Effector CD4-positive, alpha-beta T cell (primary cell): ENCODE measurements at places on chromosomes 12 and 14.

- no peak for DNase-seq
Measured at GRCh38 chr12:60169904-60170303, 574.1 kb downstream of the SLC16A7 start.

GRCh38 chr14:61322011-61322798 lies 826 bp downstream of the PRKCH start:
- no peak for DNase-seq

- no peak for DNase-seq
Measured at GRCh38 chr12:85155791-85156190, 119.6 kb downstream of the LRRIQ1 start.

DNA sequence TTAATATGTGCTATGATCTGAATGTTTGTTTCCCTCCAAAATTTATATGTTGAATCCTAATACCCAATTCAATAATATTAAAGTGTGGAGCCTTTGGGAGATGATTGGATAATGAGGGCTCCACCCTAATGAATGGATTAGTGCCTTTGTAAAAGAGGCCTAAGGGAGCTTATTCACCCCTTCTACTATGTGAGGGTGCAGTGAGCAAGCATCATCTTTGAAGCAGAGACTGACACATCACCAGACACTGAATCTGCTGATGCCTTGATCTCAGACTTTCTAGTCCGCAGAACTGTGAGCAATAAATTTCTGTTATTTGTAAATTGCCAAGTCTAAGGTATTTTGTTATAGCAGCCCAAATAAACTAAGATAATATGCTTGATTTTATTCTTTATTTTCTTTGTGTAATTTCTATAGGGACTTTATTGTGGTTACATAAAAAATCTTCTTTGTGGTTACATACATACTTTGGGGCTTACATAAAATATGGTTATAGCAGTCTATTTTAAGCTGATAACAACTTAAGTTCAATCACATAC lies 131.1 kb upstream of the SLC38A2 start:
- DNase-seq, result no peak

DNA sequence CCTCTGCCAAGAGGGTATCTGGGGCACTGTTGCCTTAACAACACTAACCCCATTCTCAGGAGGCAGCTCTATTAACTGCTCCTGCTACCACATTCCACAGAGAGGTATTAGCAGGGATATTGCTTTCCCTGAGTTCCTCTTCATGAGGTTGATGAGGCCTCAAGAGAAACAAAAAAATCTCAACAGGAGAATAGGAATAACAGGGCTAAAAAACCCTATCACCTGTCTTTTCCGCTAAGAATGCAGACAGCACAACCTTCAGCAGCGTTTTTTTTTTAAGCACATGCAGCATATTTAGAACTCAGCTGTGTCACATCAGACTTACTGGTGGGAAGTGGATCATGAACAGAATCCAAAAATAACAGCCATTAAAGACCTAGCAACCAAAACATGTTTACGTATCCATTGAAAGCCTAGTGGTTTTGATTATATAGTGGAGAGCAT lies 29.2 kb downstream of the ATF7 start:
- no peak for DNase-seq

DNA sequence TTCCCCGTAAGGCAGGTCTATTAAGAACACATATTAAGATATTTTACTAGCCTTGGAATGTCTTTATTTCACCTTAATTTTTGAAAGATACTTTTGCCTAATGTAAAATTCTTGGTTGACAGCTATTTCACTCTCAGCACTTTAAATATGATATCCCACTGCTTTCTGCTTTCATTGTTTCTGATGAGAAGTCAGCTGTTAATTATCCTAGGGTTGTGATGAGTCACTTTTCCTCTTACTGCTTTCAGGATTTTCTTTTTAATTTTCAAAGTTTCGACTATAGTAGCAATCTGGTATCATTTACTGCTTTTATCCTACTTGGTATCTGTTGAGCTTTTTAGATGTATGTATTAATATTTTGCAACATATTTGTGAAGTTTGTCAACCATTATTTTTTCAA lies 578.9 kb upstream of the ATP2B1 start:
- no peak for DNase-seq

GRCh38 chr12:104938371-104938770 lies 19.7 kb downstream of the SLC41A2 start:
- DNase-seq, result no peak

GRCh38 chr12:105803292-105803691 lies 335.5 kb downstream of the NUAK1 start:
- DNase-seq, result no peak

GRCh38 chr14:59728304-59728703 lies 142.3 kb downstream of the RTN1 start:
- DNase-seq, result no peak

- no peak for DNase-seq
Measured at GRCh38 chr12:94273272-94273671, 124.9 kb downstream of the PLXNC1 start.

DNA sequence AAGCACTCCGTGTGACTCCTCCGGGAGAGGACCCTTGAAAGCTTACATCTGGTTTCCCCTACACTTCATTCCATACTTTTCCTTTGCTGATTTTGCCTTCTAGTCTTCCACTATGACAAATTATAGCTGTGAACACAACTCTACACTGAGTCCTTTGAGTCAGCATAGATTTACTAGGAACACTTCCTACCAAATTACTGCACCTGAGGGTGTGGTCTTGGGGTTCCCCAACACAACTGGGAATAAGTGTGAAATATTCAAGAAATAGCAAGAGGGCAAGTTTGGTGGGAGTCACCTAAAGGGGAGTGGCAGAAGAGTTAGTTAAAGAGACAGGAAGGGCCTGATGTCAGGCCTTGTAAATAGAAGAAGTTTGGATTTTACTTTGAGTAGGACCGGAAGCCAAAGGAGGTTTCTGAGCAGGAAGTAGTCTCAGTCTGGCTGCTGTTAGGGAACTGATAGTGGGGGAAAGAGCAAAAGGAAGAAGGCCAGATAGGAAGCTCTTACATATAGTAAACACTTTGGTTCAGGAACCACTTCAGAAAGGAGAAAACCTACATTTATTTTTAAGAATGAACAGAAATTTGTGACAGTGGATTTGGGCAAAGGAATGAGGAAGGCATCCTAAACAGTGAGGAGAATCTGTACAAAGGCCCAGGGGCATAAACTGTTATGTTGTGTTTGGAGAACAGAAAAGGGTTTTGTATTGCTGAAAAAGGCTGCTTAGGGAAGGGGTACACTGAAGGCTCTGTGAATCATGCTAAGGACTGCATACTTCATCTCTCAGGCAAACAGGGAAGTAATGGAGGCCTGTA lies 14.2 kb downstream of the SEL1L start:
- no peak for DNase-seq

DNA sequence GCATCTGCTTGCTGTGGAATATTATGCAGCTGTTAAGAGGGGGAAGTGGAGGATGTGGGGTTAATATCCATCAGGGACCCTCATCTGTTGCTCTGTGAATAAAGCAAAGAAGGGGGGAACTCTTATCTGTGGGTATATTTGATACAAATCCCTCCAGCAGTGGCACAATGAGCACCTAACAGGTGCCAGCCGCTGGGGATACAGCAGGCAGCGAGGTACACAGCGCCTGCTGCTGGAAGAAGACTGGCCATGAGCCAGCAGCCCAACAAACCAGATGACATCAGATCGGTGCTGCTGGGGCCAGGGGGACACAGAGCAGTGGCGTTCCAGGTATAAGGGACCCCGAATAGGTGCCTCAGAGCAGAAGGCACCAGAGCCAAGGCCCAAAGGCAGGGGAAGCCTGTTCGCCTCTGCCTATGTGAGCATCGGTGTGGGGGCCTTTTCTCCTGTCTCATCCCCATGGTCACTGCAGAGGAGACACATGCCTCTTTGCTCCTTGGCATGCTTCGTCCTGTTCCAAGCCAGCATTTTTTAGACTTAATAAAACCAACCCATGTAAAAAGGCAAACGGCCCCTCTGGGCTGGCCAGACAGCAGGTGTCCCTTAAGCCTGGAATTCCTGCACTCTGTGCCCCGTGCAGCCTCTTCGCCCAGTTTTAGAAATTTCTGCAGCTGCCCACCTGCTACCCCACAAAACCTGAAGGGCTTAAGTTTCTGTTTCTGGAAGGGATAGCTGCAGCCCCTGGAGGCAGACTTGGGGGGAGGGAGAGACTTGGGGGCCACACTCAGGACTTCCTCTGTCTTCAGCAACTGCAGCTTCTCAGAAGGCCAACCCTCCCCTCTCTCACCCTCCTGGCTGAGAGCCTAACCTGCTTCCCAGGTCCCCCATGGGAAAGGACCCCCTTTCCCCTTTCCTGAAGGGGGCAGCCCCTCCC lies 1.6 kb upstream of the CKB start:
- no peak for DNase-seq

DNA sequence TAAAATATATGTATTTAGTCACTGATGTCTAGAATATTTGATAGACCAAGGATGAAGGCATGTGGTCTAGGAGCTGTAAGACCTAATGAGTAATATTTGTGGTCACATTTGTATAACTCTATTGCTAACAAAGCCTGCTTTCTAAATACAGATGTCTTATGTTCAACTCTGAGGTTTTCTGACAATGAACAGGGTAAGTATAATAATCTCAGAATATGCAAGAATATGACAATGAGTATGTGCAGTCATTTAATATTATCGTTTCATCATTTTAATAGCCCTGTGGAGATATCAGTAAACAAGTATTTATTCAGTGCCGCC lies 389.6 kb downstream of the LRIG3 start:
- no peak for DNase-seq

DNA sequence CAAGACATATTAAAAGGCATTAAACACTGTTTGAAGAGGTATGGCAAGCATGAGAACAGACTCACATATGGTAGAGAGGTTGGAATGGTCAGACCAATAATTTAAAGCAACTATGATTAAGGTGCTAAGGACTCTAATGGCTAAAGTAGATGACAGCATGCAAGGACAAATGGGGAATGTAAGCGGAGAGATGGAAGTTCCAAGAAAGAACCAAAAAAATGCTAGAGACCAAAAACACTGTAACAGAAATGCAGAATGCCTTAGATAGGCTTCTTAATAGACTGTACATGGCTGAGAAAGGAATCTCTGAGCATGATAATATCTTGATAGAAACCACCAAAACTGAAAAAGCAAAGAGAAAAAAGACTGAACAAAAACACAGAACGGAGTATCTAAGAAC lies 77.4 kb downstream of the RIN3 start:
- no peak for DNase-seq

- DNase-seq, result no peak
Measured at GRCh38 chr12:63795032-63795687, 15.5 kb downstream of the RXYLT1 start.

DNA sequence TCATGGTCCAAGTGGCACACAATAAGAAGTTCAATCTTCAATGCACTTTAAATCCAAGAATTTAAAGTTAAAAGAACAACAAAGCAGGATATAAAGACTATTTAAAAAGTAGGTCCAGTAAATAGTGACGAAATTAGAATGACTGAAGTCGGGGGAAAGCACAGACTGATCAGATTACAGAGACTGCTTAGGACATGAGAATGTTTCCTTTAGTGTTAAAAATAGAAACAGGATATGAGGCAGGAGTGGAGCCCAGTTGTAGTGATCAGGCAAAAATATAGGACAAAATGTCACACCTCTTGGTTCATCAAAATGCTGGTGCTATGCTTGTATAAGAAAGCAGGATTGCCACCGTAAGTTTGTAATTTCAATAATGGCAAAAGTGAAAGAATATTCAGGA lies 52.2 kb upstream of the CD163 start:
- no peak for DNase-seq

DNA sequence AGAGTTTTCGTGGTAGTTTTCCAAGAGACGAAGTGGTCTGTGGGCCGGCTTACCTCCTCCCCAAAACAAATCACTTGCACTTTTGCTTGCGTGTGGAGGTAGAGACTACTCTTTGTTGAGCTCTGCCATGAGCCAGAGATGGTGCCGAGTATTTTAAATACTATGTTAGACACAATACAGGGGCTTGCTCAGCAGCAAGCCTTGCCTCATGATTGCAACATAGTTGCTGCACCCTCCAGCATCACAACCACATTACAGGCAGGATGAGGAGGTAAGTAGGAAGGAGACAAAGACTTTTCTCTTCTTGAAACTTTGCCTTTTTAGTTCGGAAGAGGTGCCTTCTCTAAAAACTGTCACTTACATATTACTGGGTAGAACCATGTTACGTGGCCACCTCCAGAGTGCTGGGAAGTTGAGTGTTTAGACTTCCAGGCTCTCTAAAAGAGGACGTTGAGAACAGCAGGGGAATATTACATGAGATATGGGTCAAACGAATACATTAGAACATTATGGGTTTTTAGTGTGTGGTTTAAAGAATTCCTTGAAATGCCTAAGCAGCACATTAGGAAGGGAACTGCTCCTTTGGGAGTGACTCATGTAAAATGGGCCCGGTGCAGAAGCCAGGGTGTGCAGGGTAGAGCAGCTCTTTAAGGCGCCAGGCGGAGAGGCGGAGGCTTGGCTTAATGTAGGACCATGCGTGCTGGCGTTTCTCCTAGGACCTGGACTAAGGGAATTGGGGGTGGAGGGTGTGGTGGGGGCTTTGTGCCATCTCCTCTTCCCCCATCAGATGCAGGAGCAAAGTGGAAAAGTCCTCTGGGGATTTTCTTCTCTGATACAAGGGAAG lies 110.6 kb upstream of the PRMT8 start:
- no peak for DNase-seq

GRCh38 chr14:88753873-88754272 lies 38.9 kb downstream of the EML5 start:
- no peak for DNase-seq

GRCh38 chr14:100107236-100107635 lies 42.0 kb downstream of the EVL start:
- no peak for DNase-seq

DNA sequence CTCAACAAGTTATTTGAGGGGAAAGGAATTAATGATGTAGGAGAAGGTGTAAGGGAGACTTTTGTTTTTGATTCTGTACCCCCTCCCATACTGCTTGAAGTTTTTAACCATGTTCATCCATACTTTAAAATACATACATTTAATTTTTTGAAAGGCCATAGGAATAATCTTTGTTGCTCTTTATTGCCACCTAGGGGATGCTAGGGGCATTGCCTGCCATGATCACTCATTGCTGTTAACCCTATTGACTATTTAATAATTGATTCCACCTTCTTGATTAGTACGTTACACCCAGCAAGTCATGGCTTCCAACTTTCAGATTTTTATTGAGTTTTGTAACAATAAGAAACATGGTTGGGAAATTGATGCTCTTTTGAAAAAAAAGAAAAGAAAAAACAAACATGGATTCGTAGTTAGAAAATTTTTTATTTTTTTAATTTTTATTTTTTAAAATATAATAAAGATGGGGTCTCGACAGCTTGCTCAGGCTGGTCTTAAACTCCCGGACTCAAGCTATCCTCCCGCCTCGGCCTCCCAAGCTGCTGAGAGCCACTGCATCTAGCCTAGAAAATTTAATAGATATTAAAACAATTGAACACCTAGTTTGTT lies 8.5 kb upstream of the PRKAB1 start:
- peak; percentile 25 for DNase-seq

- no peak for DNase-seq
Measured at GRCh38 chr12:91921555-91921954, 224.1 kb downstream of the BTG1 start.

GRCh38 chr12:95303476-95303875 lies 85.9 kb downstream of the VEZT start:
- no peak for DNase-seq
